AG04450 (cell line): ENCODE measurements at places on chromosomes 4 and X.

DNA sequence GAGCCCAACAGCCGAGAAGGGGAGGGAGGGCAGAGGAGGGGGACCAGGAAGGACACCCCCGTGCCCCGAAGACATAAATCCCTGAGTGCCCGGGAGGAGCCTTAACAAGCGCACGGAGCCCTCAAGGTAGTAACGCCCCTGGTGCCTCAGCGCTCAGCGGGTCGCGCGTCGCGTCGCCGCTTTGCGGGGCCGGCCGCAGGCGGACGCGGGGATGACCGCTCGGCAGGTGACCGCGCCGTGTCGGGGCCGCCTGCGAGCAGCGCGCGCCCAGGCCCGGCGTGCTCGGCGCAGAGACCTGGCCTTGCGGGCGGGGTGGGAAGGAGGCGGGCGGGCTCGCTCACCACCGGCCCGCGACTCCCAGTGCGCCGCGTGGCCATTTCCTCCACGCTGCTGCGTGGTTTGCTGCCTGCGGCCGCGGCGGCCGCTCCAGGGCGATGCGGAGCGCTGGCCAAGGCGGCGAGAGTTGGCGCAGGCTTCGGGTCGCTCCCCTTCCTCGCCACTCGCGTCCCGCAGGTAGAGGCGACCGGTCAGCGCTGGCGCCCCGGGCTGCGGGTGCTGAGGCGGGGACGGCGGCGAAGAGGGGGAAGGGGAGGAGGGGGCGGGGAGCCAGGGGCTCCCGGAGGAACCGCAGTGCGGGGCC, 632 bp downstream of the CCSER1 start:
- DNase-seq, result no peak

DNA sequence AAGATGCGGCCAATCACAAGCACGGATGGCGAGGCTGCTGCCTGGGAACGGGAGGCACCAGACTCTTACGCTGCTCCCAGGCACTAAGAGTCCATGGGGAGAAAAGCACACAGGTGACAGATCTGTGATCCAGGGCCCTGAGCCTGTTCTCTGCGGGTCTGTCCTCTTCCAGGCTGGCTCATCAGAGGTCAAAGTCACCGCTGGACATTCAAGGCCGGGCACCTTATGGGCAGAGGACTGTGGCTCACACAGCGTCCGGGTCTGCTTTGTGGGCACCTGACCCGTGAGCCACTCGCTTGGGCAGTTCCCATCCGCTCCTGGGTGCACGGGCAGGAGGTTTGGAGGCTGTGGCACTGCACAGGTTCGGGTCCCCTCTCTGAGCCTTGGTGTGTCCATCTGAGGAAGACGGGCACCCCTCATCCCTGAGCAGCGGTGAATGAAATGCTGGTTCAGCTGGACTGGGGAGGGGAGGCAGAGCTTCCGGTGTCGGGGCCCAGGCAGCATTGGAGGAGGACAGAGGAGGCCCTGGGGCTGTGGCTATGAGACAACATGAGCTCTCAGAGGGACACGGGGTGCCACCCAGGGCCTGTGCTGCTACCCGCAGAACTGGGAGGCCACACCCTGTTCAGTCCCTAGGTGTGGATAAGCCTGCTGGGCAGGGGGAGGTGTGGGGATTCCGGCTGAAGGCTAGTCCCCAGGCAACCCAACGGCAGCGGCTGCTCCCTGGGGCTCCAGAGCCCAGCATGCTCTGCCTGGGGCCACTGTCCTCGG, 61.2 kb upstream of the AFAP1 start:
- DNase-seq, result no peak

- DNase-seq, result no peak
Measured at GRCh38 chr4:150008546-150008945, 69.7 kb upstream of the DCLK2 start.

DNA sequence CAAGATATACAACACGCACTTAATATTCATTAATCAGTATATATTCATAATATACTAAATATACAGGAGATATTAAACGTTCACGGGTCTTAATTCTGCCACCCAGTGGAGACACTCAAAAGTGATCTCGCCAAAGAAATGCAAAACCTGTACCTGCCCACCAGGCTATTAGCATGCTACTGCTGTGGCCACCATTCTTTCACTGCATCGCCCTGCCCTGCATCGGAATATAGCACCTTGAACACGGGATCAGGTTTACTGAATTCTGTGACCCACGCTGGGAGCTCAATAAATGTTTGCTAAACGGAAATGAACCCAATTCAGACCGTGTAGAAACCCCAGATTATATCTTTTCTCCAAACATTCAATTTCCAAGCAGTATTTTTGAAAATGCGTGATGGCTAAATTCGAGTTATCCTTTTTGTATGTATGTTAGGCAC, 840 bp upstream of the CLCN3 start:
- DNase-seq, result no peak

DNA sequence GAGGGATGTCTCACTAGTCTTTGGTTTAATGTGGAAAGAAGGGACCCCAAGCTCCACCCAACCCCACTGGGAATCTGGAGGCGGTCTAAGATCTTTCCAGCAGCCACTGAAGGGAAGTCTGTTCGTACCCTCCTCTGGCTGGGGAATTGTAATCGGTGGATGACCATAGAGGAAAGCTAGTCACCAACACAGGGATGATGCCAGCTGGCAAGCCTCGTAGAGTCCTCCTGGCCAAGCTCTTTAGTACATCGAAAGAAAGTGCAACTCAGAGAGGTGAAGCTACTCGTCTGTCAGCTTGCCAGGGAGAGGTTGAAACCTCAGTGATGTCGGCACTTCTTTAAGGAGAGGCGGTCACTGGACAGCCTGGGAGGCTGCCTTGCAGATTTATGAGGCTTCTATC, 58.7 kb downstream of the MAMLD1 start:
- DNase-seq, result no peak

GRCh38 chrX:40131654-40132337, 34.0 kb upstream of the BCOR start:
- no peak for DNase-seq

DNA sequence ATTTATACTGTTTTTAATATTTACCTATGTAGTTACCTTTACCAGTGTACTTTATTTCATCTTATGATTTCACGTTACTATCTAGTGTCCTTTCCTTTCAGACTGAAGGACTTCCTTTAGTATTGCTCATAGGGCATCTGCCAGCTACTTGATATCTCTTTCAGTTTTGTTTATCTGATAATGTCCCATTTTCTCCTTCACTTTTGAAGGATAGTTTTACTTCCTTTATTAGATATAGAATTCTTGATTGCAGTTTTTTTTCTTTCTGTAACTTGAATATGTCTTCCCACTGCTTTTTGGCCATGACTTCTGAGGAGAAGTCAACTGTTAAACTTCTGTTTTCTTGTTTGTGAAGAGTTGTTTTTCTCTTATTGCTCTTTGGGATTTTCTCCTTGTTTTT, 69.4 kb upstream of the MAGED1 start:
- no peak for DNase-seq

- no peak for DNase-seq
Measured at GRCh38 chr4:141216002-141216761, 4.5 kb upstream of the ZNF330 start.

GRCh38 chrX:15165832-15166231, 104.1 kb downstream of the ASB9 start:
- DNase-seq, result no peak
